Activated T-cell treated with anti-CD3 and anti-CD28 coated beads, Interleukin-2, amount 50 U/mL, for 72 hours (primary cell): ENCODE measurements at places on chromosomes 7 and 10. TPM values are rescaled to one million over a fixed set of nuclear protein-coding genes. Genes with fewer than 3 reads are reported as not detected.

- no peak for DNase-seq
Measured at GRCh38 chr7:117997862-117998825, 124.9 kb upstream of the CTTNBP2 start.

DNA sequence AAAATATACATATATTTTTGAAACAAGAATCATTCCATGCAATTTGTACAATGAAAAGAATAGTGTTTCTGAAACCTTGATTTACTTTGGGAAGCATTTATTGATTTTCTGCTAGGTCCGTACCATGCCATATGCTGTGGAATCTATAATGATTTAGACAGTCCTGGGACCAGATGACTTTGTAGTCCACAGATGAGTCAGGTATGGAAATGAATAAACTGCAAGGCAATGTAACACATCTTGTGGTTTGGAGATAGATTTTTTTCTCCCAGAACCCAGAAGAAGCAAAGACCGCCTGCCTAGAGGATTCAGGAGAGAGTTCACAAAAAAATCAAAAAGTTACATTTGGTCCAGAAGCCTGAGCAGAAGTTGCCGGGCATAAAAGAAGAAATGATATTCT lies 190.4 kb downstream of the GPR37 start:
- DNase-seq, result no peak

GRCh38 chr7:77550586-77550985 lies 13.5 kb downstream of the PTPN12 start:
- DNase-seq, result no peak

- no peak for DNase-seq
Measured at GRCh38 chr7:45662018-45662417, 87.8 kb downstream of the ADCY1 start.

- DNase-seq, result no peak
Measured at GRCh38 chr10:100968863-100969186, 479 bp upstream of the SEMA4G start.

- DNase-seq, result no peak
Measured at GRCh38 chr10:118516716-118517115, 78.7 kb downstream of the PRLHR start.

DNA sequence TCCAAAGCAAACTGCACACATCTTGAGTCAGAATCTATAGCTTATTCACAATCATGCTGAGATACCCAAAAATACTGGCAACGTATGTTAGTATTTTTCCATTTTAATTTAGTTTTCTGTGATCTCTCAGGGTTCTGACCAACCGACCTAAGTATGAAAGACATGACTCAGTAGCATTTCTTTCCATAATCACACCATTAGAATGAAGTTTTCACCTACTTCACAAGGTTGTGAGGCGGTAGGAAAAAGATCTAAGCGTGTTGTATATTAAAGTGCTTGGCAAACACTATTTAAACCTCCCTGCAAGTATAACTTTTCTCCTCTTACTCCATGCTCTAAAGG lies 49.1 kb downstream of the PLCE1 start:
- DNase-seq, result no peak

GRCh38 chr7:122543891-122544290 lies 155.0 kb downstream of the RNF133 start:
- no peak for DNase-seq

DNA sequence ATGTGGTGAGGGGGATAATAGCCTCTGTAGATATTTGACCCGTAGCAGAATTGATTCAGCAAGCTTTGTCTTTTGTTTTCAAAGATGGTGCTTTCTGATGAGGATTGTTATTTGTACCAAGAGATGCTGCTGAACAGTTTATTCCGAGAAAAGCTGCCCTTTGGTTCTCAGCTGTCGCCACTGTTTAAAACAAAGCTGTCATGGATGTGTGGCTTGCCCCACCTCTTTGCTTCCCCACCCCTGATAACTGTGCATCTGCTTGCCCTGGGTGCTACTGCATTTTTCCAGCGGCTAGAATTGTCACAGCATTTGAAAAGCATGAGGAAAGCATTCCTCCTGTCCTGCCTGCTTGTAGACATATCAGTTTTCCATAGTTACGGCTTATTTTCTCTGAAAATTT lies 226.9 kb upstream of the CSTF2T start:
- DNase-seq, result no peak

- DNase-seq, result peak; percentile 30
Measured at GRCh38 chr7:44307301-44307900, 18.0 kb downstream of the CAMK2B start.

DNA sequence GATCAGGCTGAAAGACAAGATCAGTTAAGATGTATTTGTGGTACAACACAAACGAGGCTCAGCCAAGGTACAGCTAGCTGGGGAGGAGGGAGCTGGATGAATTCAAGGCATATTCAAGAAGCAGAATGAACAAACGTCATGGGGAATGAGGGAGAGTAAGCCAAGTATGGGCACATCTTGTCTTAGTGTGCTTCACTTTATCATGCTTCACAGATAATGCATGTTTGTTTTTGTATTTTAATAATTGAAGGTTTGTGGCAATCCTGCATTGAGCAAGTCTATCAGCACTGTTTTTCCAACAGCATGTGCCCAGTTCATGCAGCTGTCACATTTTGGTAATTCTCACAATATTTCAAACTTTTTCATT lies 135.4 kb downstream of the HIBADH start:
- no peak for DNase-seq

Gene CPA2
- total RNA-seq, result not detected

- DNase-seq, result no peak
Measured at GRCh38 chr7:81768951-81769778, 682 bp downstream of the HGF start.

Gene TUBB8
- not detected for total RNA-seq

GRCh38 chr10:3136763-3137611 lies 35.6 kb downstream of the PITRM1 start:
- DNase-seq, result no peak

DNA sequence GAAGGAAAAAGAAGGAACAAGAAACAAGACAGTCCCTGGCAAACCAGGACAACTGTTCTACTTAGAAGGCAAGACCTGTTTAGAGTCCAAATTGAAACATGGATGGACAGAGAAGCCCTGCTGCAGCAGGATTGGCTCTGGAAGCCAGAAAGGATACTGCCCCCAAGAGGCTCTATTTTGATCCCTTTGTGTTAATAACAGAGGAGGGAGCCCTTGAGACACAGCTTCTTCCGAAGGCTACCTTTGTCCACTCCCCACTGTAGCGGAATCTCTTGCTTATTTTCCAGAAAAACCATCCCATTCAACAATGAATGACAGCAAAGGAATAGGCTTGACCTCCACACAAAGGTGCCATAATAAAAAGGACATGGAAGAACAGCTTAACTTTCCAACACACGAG lies 120.3 kb upstream of the FOXK1 start:
- no peak for DNase-seq
